Astrocyte (in vitro differentiated cells and primary cell): ENCODE measurements at places on chromosomes 11 and 22. TPM values are rescaled to one million over a fixed set of nuclear protein-coding genes. Genes with fewer than 3 reads are reported as not detected.

GRCh38 chr11:83472806-83473205 lies 186.6 kb upstream of the CCDC90B start:
- no peak for DNase-seq

GRCh38 chr11:56307836-56308235 lies 7.1 kb upstream of the OR8K3 start:
- DNase-seq: no peak

GRCh38 chr11:74206746-74207145 lies 35.7 kb downstream of the PPME1 start:
- no peak for DNase-seq

- no peak for DNase-seq
These were observed 52.6 kb downstream of the MICAL3 start for GRCh38 chr22:17971711-17972110.

DNA sequence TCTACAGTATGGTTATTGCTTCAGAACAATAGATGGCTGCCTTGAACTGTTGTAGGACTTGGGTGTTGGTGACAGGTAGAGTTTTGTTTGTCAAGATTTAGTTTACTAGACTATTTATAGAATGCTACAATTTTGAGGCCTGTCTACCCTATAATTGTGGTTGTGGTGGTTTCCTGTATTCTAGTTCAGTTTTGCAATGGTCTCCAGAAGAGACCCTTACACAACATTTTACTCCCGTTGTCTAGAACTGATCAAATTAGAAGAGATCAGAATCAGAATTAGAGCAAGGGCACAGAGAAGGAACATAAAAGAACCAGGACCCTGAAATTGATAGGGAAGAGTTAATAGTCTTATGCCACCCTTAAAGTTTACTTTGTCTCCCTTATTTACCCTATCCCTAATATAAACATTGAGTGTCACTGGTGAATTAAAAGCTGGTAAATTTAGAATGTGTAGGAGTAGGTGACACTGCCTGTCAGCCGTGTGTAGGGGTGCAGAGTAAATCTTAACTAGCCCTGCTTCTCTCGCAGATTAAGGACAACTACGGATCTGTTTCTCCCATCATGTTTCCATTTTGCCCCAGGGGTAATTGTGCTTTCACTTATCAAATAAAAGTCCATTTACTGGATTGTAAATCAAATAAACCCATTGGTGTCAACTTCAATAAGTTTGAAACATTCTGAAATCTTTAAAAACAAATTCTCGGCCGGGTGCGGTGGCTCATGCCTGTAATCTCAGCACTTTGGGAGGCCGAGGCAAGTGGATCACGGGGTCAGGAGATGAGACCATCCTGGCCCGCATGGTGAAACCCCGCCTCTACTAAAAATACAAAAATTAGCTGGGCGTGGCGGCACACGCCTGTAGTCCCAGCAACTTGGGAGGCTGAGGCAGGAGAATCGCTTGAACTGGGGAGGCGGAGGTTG lies 10.9 kb upstream of the PHLDB1 start:
- no peak for DNase-seq

DNA sequence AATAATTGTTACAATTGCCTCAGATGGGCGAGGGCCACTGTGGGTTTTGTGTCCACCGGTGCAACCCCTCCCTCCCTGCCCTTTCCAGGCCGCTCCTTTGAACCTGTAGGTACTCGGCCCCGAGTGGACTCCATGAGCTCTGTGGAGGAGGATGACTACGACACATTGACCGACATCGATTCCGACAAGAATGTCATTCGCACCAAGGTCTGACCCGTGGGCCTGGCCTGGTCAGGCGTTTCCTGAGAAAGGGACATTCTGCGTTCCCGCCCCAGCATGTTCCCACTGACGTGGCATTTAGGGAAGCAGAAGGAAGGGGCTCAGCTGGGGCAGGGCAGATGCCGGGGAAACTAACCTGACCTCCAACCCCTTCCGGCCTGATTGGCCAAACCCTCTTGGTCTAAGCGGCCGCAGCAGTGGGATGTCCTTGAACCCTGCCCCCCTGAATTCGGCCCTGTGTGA lies 10.1 kb downstream of the SIDT2 start:
- no peak for DNase-seq

GRCh38 chr11:122882857-122883645 lies 492 bp downstream of the JHY start:
- no peak for DNase-seq

DNA sequence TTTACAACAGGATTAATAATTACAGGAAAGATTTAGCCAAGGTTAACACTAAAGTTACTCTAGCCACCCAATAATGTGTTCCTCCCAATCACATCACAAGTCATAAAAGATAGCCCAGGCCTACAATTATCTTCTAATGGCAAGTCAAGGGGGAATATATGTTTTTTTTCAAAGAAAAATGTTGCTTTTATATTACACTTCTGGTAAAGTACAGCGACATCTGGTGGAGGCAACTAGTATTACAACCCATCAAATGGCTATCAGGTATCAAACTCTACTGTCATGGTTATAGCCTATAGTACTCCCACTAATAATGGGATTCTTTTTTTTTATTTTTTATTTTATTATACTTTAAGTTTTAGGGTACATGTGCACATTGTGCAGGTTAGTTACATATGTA lies 71.8 kb downstream of the XRRA1 start:
- no peak for DNase-seq

DNA sequence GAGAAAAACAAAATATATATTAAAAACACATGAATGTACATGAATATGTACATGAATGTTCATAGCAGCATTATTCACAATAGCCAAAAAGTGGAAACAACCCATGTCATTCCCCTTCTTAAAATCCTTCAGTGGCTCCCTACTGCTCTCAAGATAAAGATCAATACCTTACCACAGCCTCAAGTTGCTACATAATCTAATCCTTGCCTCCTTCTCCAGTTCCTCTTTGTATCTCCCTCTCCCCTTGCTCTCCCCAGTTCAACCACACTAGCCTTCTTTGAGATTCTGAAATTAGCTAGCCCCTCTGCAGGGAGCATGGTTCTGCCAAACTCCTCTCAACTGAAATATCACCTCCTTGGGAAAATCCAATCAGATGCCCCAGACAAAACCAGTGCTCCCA lies 28.1 kb downstream of the MTMR2 start:
- no peak for DNase-seq

DNA sequence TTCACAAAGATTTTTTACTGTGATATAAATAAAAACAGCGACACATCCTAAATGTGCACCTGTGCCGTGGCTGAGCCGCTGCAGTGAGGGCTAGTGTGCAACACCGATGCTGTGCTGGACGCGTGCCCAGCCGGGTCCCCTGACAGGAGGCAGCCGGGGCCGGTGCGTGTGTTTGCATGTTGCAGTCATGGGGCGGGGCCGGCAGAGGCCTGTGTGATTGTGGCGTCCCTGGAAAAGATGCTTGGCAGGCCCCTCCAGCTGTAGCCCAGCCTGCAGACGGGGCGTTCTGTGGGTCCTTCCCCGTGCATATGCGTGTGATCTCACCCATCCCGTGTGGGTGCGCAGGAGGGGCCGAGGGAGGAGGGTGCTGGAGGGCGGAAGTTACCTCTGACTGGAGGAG lies 30.6 kb downstream of the MUC6 start:
- DNase-seq: no peak

- no peak for DNase-seq
These were observed 83.9 kb downstream of the FEZ1 start for GRCh38 chr11:125412177-125412496.

- DNase-seq: peak; percentile 46
These were observed 63.5 kb downstream of the SIK2 start for GRCh38 chr11:111665777-111666176.

DNA sequence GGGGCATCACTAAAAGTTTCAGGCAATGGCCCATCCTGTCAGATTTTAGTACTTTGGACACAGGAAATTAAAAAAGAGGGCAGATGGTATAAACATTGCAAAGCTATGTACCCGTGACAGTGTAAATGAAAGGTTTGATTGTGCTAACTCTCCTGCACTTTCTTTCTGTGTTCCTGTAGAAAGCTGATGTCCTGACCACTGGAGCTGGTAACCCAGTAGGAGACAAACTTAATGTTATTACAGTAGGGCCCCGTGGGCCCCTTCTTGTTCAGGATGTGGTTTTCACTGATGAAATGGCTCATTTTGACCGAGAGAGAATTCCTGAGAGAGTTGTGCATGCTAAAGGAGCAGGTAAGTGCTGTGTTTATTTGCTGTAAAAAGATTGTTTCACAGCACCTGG lies 10.3 kb downstream of the CAT start:
- no peak for DNase-seq

- DNase-seq: no peak
These were observed 348 bp downstream of the PLCB3 start for GRCh38 chr11:64251753-64252002.

DNA sequence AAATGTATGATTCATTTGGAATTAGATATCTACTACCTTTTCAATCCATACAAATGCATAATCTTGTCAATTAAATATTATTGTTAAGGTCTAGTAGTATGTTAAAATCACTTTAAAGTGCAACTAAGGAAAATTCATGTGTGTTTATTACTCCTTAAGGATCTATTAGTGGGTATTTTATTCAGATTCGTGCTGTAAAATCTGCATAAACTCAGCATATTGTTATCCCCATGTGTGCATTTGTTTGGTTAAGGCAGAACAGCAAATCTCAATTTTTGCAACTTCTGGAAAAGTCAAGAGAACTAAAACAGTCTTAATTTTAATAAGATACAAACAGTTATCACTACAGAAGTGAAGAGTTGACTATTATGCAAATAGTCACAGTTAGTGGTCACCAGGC lies 234.5 kb downstream of the SOX6 start:
- DNase-seq: no peak

GRCh38 chr11:65557280-65558001 lies 718 bp downstream of the LTBP3 start:
- DNase-seq: no peak

DNA sequence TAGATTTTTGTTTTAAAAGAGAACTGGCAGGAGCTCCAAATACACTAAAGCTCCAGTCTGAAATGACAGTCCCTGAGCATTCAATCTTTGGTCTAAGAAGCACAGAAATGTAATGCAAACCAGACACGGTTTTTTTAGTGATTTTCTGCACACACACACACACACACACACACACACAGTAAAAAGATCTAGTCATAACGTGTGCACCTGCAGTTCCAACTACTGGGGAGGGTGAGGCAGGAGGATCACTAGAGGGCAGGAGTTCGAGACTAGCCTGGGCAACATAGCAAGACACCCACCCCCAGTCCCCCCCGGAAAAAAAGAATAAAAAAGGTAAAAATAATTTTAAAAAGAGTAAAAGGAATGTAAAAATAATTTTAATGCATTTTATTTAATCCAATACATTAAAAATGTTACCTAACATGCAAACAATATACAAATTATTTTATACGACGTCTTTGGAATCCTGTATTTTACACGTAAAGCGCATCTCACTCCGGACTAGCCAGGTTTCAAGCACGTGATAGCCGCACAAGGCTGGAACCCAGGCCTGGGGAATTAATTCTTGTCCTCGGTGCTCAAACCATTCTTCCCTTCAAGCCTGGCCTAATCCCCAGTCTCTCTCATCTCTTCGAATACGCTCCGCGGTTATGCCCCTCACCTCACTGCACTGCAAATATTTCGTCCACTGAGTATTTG lies 762 bp upstream of the TBC1D22A start:
- no peak for DNase-seq

DNA sequence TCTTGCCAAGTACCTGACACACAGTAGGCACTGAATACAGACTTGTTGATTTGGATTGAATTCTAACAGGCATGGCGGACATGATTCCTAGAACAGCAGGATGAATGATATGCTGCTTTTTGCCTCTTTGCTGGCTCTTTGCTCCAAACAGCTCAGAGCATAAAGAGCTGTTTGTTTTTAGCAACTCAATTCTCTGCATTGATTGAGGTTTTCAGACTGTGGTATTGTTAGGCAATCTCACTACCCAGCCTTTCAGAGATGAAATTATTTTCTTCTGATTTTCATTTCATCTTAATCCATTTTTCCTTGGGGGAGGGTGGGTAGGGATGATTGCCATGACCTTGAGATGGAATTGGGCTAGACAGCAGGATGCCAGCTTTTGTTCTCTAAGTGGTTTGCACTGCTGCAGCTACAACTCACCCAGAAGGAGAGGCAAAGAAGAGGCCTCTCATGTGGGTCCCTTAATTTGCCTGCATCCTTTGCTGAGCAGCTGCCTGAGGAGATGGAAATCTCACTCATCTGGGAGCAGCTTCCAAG lies 20.5 kb downstream of the COA4 start:
- no peak for DNase-seq

DNA sequence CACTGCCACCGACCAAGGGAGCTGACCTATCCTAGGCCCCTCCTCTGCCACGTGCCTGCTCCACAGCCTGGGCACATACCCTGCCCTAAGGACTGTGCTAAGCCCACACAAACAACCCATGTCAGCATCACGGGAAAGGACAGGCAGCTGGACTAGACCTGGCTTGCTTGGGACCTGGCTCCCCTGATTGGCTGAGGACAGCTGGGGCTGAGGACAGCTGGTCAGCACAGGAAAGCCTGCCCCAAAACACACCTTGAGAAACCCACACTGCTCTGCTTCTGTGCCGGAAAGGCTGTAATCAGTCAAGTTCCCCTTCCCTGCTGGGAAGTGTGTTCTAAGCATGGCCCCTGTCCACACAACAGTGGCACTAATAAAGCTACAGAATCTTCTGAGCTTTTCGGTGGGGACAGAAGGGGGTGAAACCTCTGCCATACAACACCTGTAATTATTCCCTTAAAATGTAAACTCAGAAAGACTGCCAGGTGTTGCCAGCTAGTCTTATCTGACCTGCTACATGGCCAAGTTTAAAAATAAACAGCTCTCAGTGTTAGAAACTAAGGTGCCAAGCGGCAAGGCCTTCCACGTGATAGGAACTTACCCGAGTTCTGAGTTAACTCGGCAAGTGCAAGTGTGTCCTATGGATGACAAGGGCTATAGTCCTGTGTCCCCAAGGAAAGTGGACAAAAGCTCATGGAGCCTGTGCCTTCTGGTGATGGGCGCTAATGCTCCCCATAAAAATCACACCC lies 35.7 kb upstream of the ARFGAP3 start:
- no peak for DNase-seq

- DNase-seq: peak; percentile 55
These were observed 4.6 kb upstream of the CCDC188 start for GRCh38 chr22:20155330-20156041.

GRCh38 chr22:40332319-40332781 lies 13.9 kb upstream of the ADSL start:
- DNase-seq: peak; percentile 62

GRCh38 chr22:41256254-41257253 lies 15.8 kb upstream of the CHADL start:
- peak; percentile 35 for DNase-seq

GRCh38 chr11:15720460-15720859 lies 605.7 kb downstream of the INSC start:
- peak; percentile 10 for DNase-seq

The PDE2A gene
- 0.75 and 0.82 TPM in 2 replicates for total RNA-seq

The OR52N4 gene
- not detected in 2 replicates for total RNA-seq

The OR56A1 gene
- total RNA-seq: not detected in 2 replicates

The CD248 gene
- total RNA-seq: 50.9 and 58.8 TPM in 2 replicates

The TUT1 gene
- total RNA-seq: 16.8 and 18.3 TPM in 2 replicates

The ZNF408 gene
- 18.3 and 20.3 TPM in 2 replicates for total RNA-seq

The NOX4 gene
- 36.5 and 49.2 TPM in 2 replicates for total RNA-seq

The CTSW gene
- total RNA-seq: not detected in 2 replicates

The RHOD gene
- total RNA-seq: 29.8 and 30.4 TPM in 2 replicates

The DGCR2 gene
- 48.4 and 49.4 TPM in 2 replicates for total RNA-seq

The FADS3 gene
- 59.1 and 61.9 TPM in 2 replicates for total RNA-seq

The OR51S1 gene
- total RNA-seq: not detected in 2 replicates
